Natural killer cell (primary cell): ENCODE measurements at places on chromosomes 2 and 18.

- no peak for DNase-seq
Measured at GRCh38 chr2:69646714-69647113, 3.2 kb upstream of the AAK1 start.

DNA sequence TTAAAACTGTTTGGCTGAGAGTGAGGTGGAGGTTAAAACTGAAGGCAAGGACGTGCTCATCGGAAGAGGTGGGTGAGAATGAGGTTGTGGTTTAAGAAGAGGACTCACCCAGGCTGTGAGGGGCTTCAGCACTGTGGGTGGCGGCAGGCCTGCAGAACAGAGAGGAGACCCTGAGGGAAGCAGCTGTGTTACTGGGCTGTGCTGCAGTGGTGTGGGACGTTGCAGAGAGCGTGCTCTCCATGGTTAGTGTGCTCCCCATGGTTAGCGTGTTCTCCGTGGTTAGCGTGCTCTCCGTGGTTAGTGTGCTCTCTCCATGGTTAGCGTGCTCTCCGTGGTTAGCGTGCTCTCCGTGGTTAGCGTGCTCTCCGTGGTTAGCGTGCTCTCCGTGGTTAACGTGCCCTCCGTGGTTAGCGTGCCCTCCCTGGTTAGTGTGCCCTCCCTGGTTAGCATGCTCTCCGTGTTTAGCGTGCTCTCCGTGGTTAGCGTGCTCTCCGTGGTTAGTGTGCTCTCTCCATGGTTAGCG, 68.5 kb upstream of the NFATC1 start:
- DNase-seq = peak; percentile 47

- DNase-seq = peak; percentile 67
Measured at GRCh38 chr2:26298638-26299393, 47.1 kb upstream of the SELENOI start.

DNA sequence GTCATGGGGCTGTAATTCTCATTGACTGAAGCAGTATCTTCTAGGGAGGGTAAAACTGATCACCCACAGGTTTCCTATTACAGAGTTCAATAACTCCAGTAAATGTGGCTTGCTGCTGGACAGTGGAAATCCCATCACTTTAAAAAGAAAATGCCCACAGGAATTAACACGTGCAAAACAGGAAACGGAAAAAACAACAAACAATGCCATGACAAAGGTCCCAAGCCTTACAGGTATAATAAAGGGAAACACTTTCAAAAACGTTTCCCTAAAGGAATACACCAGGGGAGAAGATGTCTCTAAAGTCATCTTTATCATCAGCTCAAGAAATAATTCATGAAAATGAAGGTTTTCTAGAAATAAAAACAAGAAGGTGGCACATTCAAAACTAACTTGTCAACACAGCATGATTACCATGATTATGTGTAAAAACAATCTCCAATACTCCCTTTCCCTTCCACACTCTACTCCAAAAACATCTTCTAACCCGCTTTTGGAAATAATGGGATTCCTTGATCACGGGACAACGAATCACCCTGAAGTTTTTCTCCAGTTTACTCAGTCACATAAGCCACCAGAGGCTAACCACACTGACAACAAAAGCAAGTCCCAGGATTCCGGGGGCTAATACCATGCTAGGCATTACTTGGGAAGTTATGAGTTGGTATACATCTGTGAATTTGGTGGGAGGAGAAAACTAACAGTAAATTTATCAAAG, 167.9 kb downstream of the TCF4 start:
- no peak for DNase-seq

GRCh38 chr18:46071653-46072375, at the start of gene PSTPIP2:
TSS of gene PSTPIP2 (minus strand) at chr18:46072260. CDS start at chr18:46072188, 72 bp downstream.
- peak; percentile 69 for DNase-seq

- DNase-seq = no peak
Measured at GRCh38 chr2:69340101-69340775, 46.8 kb downstream of the GFPT1 start.

GRCh38 chr18:39594206-39594605, 2028.6 kb upstream of the CELF4 start:
- no peak for DNase-seq

GRCh38 chr2:42639340-42640077, 71.1 kb downstream of the MTA3 start:
- DNase-seq = no peak

DNA sequence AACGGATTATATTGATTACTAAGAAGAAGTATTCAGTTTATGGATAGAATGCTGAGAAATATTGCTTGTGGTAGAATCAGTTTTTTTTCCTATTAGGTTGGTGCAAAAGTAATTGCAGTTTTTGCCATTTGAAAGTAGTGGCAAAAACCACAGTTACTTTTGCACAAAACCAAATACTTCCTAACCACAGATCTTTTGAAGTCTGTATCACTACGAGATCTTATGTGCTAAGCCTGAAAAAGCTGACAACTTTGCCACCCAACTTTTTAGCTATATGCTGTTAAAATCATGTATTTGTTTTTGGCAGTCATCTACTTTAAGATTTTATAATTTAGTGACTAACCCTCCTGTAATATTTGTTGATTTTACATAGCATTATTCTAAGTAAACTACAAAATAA, 24.6 kb downstream of the DNAJC10 start:
- DNase-seq = no peak

- no peak for DNase-seq
Measured at GRCh38 chr2:9114458-9114857, 92.2 kb upstream of the ASAP2 start.

DNA sequence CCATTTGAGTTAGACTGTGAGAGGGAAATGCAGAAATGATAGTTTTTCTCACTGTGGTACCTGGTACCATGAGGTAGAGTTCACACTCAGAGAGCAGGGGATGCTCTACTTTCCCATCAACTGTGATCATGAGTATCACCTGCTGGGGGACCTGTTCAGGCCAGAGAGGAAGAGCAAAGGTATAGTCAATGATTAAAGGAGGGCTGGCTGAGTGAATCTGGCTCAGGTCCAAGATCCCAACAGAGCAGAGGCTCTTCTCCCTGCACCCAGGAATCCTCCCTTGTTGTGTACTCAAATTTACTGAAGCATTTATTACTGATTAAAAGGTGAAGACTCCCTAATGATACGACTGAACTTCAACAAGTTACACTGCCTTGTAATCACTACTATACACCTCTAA, 104.6 kb upstream of the CHRNA1 start:
- no peak for DNase-seq

DNA sequence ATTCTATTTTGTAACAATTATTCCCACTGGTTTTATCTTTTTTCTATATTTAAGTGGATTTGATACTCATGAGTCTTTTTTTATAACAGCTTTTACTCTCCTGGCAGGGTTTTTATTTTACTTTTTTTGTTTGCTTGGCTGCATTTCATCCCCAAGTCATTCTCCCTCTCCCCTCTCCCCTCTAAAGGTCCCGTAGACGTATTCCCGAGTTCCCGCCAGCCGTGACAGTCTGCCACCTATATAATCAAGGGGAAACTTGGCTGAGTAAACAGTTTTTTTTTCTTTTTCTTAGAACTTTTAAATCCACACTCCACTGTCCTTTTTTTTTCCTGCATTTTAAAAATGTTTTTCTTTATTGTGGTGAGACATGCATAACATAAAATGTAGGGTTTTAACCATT, 433.1 kb upstream of the HS6ST1 start:
- no peak for DNase-seq

DNA sequence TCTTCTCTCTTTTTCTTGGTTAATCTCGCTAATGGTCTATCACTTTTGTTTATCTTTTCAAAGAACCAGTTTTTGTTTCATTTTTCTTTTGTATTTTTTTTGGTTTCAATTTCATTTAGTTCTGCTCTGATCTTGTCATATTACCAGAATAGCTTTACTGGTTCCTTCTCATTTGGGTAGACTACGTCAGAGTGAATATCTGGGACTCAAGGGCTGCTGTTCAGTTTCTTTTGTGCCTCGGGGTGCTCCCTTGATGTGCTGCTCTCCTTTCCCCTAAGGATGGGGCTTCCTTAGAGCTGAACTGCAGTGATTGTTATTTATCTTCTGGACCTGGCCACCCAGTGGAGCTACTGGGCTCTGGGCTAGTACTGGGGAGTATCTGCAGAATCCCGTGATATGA, 29.4 kb upstream of the IL1RN start:
- DNase-seq = no peak

DNA sequence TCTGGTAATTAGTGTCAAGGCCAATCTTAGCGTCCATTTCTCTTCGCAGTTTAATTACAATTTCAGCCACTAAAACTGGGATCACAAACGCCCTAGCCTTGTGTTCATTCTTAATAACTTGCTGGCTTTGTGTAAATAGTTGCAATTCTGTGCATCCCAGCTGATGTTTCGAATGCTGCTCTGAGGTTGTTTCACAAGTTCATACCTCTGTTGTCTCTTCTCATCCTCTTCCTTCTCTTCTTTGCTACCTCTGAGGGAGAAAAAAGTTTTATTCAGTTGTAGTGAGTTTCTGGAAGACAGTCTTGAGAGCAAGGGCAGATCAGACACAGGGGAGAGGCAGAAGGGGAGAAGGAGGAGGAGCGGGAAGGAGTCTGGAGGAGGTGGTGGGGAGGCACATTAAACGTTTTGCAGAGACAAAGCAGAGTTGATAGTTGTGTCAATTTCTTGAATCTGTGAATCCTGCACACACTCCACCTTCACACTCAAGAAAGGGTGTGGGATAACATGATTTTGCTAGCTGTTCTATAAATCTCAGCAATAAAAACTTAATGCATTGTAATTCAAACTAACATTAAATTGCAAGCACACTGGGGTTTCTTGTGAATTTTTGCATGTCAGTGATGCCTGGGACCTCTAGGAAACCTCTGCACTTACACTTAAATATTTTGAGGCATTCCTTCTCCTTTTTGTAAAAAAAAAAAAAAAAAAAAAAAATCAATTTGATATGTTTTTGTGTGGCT, 6.8 kb downstream of the MEIS1 start:
- DNase-seq = no peak

DNA sequence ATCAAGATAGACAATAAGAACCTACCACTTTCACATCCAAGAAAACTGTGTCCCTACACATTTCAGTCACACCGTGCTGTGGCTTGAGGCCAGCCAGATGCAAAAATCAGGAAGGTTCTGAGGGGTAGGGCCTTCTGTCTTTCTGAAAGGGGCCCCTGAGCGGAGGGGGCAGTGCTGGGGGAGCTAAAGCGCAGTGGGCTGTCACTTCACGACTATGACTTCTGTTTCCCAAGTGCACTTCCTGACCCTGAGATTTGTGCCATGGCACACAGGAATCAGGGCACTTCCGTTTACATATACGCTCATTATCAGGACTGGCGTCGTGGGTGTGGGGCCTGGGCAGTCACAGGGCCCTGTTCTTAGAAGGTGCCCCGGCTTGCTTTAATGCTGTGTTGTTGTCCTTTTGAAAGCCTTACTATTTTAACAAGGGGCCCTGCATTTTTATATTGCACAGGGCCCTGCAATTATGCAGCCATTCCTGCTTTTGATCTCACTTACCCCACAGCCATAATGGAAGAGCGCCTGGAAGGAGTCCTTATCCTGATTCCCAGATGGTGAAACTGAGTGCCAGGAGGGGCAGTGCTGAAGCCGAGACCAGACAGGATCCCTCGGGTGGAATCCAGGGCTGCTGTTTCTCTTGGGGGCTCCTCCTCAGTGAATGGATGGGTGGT, 620 bp downstream of the NGEF start:
- DNase-seq = no peak

DNA sequence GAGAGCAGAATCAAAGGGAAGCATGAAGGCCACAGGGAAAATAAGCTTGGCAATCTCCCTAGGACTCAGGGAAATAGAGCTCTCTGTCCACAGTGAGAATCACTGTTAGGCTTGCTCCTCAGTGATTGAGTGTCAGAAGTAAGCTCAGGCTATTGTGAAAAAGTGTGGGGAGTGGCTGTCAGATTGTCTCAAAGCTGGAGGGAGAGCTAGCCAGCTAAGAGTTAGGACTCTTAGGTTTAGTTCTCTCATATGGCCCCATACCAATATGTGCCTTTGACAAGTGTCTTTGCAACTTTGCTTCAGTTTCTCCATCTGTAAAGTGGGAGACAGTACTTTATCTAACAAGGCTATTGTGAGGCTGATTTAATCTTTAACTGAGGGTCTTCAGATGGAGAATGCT, 17.2 kb downstream of the EIF4E2 start:
- no peak for DNase-seq

DNA sequence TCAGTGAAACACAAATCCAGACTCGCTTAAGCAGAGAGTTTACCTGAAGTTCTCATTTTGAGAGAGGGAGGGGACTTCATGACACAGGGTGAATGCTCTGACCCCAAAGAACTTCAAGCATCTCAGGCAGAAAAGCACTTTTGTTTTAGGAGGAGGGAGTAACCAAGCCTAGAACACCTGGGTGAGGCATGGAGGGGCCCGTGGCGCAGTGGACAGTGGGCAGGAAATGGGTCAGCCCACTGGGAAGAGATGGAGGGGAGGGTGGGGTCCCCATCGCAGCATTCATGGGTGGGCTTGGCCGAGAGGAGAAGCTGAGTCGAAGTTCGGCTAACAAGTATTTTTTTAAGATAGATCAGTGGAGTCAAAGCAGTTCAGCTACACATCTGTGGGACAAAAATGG, 67.9 kb downstream of the SH3YL1 start:
- DNase-seq = no peak

GRCh38 chr18:5095239-5095638, 101.8 kb downstream of the AKAIN1 start:
- DNase-seq = no peak

DNA sequence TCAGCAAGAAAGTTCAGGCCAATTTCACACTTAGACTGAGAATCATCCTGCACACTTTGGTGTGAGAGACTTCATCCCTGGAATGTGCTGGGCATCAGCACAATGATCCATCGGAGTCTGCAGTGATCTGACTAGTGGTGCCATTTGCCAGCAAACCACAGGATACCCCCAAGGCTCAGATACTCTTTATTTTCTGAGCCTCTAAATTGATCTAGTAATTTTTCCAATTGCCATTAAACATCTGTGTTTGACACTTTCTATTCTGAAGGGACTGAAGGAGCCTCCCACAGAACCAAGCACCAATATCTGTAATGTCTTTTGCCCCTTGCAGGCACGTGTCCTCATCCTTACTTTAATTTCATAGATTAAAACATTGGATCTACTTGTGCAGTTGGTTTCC, 485.3 kb upstream of the SMIM21 start:
- DNase-seq = no peak

GRCh38 chr2:238053191-238053776, 7.5 kb upstream of the SCLY start:
- no peak for DNase-seq

DNA sequence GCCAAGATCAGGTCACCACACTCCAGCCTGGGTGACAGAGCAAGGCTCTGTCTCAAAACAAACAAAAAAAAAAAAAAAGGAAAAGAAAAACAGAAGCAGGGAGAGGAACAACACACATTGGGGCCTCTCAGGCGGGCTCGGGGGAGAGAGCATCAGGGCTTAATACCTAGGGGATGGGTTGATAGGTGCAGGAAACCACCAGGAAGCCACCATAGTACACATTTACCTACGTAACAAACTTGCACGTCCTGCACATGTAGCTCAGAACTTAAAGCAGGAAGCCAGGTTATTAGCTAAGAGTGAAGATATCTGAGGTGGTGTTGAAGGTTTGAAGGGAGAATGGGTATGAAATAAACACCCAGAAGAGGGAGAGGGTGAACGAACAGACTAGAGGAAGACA, 81.0 kb upstream of the PMAIP1 start:
- DNase-seq = no peak
